ENCODE measurements at places on chromosomes 3 and 15.

GRCh38 chr3:152087153-152087552, 181.6 kb upstream of the MBNL1 start:
- DNase-seq = no peak

GRCh38 chr15:62533687-62534086, 368.6 kb upstream of the C2CD4B start:
- no peak for DNase-seq

GRCh38 chr3:17473761-17474160, 268.7 kb downstream of the TBC1D5 start:
- DNase-seq = no peak

DNA sequence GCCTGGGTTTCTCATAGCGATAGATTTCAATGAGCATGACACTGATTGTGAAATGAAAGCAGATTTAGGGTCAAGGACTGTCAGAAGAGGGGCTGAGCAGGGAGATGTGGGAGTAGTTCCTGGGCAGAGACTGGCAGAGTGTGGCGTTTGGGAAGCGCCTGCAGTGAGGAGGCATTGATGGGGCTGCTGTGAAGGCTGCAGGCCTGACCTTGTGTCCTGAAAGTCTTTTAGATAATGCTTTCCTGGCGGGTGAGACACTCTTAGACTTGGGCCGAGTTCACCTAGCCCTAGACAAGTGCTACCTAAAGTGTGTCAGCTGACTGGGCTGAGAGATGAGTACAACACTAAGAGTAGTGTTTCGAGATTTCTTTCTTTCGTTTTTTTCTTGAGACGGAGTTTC, 20.7 kb downstream of the USP13 start:
- DNase-seq = no peak

GRCh38 chr15:36951731-36952247, 148.6 kb downstream of the MEIS2 start:
- no peak for DNase-seq

GRCh38 chr15:84814916-84815315, 2.2 kb upstream of the ALPK3 start:
- no peak for DNase-seq

- DNase-seq = no peak
These were observed 56.9 kb upstream of the FLNB start for GRCh38 chr3:57951066-57951882.

DNA sequence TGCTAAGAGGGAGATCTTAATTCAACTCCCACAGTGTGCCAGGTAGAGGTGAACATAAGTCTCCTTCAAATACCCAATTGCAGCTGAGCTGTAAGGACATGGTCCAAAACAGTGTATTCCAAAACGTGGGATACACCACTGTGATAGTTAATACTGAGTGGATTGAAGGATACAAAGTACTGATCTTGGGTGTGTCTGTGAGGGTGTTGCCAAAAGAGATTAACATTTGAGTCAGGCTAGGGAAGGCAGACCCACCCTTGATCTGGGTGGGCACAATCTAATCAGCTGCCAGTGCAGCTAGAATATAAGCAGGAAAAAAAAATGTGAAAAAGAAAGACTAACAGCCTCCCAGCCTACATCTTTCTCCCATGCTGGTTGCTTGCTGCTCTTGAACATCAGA, 45.1 kb upstream of the PHLDB2 start:
- no peak for DNase-seq

DNA sequence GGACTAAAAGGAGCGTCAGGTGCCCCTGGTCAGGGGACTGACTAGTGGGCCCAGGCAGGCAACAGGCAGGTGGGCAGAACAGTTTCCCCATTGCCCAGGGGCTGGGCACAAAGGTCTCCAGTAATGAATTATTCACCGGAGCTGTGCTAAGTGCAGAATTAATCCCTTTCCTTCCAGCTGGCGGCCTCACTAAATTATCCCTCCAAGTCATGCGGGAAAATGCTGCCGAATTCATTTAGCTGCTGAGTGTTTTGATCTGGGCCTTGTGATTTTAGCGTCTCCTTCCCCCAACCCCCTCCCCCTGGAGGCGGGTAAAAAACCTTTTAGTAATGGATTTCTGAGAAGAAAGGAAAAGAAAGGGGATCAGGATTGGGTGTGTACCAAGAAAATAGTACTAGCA, 47.2 kb downstream of the CCDC33 start:
- no peak for DNase-seq

- DNase-seq = no peak
These were observed 17.0 kb upstream of the TM6SF1 start for GRCh38 chr15:83090465-83090864.

- DNase-seq = no peak
These were observed 60.8 kb downstream of the TM4SF4 start for GRCh38 chr3:149535333-149535685.

DNA sequence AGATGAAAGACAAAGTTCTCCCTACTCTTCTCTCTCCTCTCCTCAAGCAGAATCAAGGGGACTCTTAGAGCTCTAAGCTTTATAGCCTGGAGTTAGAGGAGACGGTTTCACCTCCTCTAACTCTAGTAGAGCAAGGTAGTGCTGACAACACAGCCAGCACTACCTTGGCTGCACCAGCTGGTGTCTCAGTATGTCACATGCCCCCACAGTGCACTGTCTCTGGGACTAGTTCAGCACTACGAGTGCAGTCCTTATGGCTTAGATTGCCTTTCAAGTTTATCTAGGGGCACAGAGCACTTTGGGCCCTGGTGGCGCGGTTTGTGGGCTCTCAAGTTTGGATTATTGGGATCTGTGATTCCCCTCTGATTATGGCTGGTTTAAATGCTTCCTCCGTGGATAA, 614.1 kb upstream of the NECTIN3 start:
- no peak for DNase-seq

GRCh38 chr15:38274135-38274534, 21.5 kb downstream of the SPRED1 start:
- no peak for DNase-seq

GRCh38 chr15:56176996-56177395, 66.7 kb downstream of the RFX7 start:
- no peak for DNase-seq

DNA sequence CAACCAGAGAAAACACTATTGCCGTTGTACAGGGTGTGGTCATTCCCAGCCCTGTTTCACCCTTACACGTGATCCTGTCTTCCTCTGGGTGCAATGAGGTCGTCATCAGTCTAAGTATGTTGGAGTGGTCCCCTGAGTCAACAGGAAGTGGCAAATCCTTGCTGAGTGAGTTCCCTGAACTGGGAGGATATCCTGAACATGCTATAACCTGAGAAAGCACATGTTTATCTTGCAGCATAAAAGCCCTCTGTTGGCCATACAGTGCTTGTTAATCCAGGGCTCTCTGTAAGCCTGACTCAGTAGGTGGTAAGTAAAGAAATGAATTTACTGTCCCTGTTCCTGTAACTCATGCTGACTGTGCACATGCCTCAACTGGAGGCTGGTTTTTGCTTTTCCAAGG, 477.8 kb upstream of the RGMA start:
- no peak for DNase-seq
